ENCODE measurements at places on chromosomes 12 and 14.

DNA sequence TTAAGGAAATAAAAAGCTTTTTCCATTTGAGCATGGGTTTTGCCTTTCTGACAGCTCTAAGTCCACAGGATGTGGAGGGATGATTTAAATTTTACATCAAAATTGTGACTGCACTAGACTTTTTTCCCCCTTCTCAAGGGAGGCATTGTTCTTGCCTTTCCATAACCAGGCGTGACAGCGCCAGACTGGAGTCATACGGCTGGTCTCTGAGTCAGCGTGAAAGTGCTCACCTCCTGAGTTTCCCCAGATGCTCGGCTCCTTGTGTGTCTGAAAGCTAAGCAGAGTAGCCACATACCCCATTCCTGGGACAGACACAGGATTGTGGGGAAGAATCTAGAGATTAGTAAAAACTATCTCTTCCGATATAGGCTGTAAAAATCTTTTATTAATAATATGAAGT lies 43.1 kb downstream of the SOX5 start:
- peak; percentile 47 for DNase-seq

DNA sequence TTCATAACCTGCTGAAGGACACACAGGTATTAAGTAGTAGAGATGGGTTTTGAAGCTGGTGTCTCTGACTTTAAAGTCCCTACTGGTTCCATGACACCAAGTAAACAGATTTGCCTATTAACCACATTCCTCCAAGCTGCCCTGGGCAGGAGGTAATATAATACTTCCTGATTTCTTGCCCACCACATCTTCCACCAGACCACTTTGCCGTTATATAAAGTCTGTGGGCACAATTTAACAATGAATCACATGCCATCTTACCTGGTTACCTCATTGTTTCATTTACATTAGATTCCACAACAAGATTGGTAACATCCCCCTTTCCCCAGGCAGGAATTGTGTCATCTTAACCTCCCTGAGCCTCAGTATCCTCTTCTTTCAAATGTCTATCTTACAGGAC lies 900 bp upstream of the LRRC23 start:
- DNase-seq = no peak

- DNase-seq = no peak
These were observed 9.1 kb upstream of the FBXL14 start for GRCh38 chr12:1603269-1603993.

DNA sequence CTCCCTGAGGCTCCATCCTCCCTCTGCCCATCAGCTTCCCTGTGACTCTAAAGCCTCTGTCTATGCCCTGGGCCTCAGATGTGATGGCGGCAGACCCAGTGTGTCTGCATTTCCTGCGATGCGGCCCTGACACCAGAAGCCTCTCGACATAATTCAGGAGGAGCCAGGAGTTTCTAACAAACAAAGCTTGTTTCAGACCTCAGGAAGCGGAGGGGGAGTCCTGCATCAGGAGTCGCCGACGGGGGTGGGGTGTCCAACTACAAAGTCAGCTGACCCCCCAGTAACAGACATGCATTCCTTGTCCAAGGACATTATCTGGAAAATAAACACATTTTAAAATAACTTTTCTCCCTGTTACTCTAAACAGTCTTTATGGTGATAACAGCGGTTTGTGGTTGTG lies 167.5 kb downstream of the DPF3 start:
- DNase-seq = no peak

- DNase-seq = no peak
These were observed 252.2 kb upstream of the FOXN3 start for GRCh38 chr14:89669193-89669592.

- DNase-seq = peak; percentile 26
These were observed 11.8 kb downstream of the COPS7A start for GRCh38 chr12:6735448-6736191.

- DNase-seq = no peak
These were observed 145.3 kb upstream of the DCN start for GRCh38 chr12:91327889-91328288.

DNA sequence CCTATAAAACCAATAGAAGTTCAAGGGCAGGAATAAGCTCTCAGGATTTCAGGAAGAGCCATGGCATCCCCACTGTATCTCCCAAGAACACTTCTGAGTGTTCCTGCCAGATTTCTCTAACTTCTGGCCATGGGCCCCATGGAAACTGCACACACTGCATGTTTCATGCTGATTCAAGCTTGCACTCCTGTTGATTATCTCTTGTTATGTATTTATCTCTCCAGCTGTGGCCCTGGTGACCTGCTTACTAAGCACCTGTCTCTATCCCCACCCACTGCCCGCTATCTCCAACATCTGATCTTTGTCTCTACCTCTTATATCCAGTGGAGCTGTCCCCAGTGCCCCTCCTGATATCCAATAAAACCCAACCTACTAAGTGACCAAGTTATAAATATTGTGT lies 285.3 kb downstream of the PDZRN4 start:
- DNase-seq = no peak

DNA sequence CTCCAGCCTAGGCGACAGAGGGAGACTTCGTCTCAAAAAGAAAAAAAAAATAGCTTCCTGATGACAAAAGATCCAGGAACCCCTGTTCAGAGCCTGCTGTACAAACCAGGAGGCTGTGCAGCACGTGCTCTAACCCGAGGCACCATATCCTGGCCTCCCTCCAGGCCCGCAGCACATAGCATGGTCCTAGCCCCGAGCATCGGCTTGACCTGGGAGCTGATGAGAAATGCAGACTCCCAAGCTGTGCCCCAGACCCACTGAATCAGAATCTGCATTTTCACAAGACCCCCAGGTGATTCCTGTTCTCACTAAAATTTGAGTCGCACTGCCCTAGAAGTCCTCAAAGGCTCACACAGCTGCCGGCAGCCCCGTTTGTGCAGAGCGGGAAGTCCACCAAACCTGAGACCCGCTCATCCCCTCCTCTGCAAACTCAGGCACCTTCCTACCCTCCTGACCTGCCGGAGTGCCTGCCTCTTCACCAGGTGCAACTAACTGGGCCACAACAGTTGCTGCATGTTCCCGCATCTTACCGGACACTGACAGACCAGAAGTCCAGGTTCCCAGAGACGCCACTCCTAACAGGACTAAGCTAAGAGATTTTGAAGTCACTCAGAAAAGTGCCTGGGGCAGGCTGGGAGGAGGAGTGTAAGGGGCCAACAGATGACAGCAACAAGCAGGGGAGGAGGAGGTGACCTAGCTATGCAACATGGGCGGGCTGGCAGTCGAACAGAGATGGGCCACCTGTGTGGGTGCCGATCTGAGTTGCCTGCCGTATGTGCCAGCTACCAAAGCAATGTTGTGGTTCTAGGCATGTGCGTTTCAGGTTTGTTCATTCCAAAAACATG lies 24.0 kb upstream of the RIN3 start:
- DNase-seq = no peak

- DNase-seq = no peak
These were observed 89.8 kb upstream of the DNM1L start for GRCh38 chr12:32589165-32589865.

GRCh38 chr14:89625244-89625713 lies 208.2 kb upstream of the FOXN3 start:
- DNase-seq = peak; percentile 86

GRCh38 chr14:50944647-50945413 lies 547 bp upstream of the PYGL start:
- DNase-seq = peak; percentile 32

- DNase-seq = peak; percentile 39
These were observed 708 bp downstream of the FAR2 start for GRCh38 chr12:29149691-29150281.

DNA sequence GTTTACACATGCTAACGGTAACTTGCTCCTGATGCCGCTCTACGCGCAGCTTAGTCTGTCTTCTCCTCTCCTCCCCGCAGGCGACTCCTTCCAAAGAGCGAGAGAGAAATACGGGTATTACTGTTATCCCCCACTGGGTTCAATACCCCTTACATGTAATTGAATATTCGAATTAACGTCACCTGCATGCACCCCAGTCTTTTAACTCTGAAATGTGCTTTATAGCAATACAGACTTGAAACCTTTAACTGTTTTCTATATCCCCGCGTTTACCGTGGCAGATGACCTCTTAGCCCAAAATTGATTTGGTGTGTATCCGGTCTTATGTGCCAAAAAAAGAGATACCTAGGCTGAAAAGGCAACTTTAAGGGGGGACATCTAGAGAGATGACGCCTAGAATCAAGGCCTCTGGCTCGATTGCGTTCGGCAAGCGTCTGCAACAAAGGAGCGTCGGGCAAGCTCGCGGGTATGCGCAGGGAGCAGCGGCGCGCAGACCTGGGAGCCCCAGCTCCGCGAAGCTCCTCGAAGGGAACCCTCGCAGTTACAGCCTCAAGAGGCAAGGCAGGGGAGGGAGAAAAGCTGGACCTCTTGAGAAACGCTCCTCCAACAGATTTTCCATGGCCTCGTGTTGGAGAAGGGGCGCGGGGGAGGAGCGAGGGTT lies 6.8 kb upstream of the FOXG1 start:
- DNase-seq = no peak

DNA sequence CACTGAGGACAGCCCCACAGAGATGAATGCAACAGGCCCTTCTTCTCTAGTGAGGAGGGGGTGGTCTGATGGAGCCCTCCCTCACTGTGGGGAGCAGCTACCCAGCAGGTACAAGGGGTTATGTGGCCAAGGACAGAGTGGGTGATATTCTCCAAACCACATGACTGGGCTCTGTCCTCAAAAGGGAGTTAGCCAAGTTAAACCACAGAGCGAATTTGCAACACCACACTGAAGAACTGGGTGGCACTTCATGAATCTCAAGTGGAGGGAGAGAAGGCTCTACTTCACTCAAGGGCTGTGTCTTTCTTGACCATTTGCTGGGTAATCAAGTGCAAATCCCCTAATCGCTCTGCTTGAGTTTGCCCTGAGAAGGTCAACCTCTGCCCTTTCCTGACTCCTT lies 12.5 kb downstream of the GPR68 start:
- DNase-seq = no peak

- no peak for DNase-seq
These were observed 35.8 kb upstream of the DICER1 start for GRCh38 chr14:95193081-95193480.

GRCh38 chr14:90538716-90539495 lies 142.1 kb downstream of the CALM1 start:
- no peak for DNase-seq

- no peak for DNase-seq
These were observed 28.3 kb downstream of the PSMA6 start for GRCh38 chr14:35320472-35320871.

DNA sequence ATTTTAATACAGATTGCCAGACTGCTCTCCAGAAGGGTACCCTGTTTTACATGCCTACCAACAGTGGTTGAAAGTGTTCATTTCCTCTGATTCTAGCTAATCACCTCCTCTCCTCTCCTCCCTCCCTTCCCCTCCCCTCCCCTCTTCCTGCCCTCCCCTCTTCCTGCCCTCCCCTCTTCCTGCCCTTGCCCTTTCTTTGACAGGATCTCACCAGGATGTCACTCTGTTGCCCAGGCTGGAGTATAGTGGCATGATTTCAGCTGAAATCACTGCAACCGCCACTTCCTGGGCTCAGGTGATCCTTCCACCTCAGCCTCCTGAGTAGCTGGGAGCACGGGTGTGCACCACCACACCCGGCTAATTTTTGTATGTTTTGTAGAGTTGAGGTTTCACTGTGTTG lies 24.7 kb downstream of the APAF1 start:
- no peak for DNase-seq

DNA sequence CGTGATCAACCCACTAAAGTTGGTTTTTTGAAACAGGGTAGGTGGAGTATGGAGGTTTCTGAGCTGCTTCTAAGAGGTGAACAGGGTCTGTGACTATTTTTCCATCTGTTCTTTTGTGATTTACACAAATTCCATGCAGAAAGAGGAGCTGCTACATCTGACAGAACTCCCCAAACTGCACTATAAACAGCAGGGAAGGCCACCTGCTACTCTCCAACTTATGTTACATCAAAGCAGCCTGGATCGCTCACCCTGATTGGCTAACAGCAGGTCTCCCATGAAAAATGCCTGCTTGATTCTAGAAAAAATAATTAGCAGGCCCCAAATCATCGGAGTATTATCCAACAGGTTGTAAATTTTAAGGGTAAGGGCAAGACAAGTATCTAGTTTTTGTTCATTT lies 282.9 kb upstream of the FLRT2 start:
- DNase-seq = no peak

GRCh38 chr12:121748571-121749265 lies 36.2 kb downstream of the TMEM120B start:
- DNase-seq = no peak

- peak; percentile 86 for DNase-seq
These were observed 15.6 kb upstream of the C14orf180 start for GRCh38 chr14:104563742-104564615.

- DNase-seq = no peak
These were observed 4.7 kb downstream of the P2RX2 start for GRCh38 chr12:132623072-132623869.

GRCh38 chr12:116319898-116320621 lies 42.6 kb upstream of the MED13L start:
- DNase-seq = peak; percentile 55

DNA sequence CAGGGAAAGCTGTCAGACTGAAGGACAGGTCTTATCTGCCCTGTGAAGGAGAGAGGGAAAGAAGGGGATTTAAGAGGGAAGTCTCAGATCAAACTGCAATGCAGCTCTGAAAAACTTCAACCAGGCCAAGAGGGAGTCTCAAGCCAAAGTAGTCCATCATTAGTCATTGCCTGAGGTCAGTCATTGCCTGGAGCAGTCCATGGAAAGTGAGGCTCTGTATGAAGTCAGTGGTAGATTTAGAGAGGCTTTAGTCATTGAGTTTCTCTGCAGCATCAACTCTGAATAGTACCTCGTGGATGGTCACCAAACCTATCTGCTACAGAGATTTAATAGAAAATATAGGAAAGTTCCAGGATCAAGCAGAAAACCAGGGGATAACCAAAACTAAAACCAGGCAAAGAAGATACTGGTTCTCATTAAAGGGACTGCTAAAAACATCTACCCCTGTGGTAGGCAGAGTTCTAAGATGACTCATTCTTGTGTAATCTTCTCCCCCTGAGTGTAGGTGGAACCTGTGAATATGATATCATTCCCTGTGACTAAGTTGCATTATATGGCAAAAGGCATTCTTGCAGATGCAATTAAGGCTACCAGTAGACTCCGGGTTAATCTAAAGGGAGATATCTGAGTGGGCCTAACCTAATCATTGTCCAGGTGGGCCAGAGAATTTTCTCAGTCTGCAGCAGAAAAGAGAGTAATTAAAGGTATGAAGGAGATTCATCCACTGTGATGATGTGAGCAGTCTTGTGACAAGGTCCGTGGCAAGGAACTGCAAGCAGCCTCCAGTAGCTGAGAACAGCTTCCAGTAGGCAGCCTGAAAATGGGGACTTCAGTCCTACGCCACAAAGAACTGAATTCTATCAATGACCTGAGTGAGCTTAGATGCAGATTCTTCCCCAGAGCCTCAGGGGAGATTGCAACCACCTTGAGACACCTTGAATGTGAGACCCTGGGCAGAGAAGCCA lies 123.1 kb downstream of the GALC start:
- no peak for DNase-seq
